ENCODE measurements at places on chromosomes 3 and 15.

DNA sequence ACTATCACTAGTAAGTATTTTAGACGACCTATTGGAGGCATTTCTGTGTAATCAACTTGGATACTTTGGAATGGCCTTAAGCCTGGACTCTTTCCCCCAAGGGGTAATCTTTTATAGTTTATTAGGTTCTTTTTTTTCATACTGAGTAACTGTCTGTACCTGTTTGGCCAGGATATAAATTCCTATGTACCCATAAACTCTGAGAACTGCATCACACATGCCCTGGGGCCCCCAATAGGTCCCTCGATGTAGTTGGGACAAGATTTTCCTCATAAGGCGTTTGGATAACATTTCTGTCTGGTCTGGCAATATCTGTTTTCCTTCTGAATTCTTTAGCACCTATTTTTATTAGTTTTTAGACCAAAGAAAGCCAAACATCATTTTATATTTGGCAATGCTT, 86.4 kb upstream of the WNT7A start:
- no peak for DNase-seq

DNA sequence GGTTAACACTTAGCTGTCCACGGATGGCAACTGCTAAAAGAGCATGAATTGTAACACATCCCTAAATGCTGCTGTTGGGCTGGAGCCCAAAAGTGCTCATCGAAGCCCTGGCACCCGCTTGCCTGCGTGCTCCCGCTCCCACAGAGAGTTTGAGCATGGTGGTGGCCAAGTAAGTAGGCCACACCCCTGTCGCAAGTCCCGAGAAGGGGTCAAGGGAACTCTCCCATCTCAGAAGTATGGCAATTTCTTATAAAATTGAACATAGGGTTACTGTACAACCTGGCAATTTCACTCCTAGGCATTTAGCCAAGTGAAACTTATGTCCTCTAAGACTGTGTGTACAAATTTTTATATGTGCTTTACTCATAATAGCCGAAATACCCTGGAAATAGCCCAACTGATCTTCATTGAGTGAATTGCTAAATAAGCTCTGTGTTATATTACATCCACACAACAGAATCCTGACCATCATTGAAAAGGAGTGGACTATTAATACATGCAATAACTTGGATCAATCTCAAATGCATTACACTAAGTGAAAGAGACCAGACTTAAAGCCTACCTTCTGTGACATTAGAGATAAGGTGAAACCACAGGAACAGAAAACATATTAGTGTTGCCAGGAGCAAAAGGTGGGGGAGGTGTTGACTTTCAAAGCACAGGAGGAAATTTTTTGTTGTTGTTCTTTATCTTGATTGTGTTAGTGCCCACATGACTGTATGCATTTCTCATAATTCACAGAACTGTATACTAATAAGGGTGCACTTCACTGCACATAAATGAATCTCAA, 1.5 kb upstream of the GCSAM start:
- no peak for DNase-seq

GRCh38 chr3:86954747-86955146, 36.2 kb downstream of the VGLL3 start:
- no peak for DNase-seq

DNA sequence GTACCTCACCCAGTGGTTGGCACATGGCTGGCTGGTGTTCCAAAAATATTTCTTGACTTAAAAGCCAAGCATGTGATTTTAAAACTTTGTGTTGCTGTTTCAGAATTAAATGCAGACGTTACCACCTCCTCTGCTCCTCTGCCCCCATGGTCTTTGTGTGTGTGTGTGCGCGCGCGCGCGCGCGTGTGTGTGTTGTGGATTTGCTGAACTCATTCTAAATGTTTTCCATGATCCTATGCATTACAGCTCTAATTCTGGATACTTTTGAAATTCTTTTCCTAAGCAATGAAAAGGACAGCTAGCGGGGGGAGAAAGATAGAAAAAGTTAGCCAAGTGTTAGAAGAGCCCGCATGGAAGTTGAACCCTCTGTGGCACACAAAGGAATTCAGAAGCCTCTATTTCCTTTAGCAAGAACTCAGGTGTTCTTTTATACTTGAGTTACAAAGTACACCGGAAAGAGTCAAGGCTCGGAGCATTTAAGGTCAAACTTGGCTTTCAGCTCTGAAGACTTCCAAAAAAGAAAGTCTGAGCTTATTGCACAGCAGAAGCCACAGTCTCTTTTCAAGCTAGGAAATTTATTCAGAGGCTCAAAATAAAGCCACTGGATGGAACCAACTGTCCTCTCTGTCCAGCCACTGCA, 350.5 kb upstream of the TBL1XR1 start:
- no peak for DNase-seq

GRCh38 chr3:196454935-196455334, 22.7 kb upstream of the UBXN7 start:
- DNase-seq, result no peak

GRCh38 chr15:40593165-40593564, 884 bp upstream of the KNL1 start:
- no peak for DNase-seq

DNA sequence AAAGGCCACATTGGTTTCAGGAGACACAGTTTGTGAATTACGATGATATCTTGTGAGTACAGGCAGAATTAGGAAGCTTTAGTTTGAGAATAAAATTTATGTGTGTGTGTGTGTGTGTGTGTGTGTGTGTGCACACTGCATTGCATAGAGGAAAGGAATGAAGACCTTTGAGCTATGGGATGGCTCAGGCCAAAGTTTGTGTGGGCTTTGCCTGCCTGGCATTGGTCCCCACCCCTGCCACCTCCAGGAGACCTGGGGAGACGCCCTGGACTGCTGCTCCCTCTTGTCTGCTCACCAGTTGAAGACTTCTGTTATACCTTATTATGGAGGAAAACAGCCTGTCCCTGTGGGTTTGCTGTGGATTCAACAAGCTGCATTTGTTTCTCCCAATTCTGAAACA, 37.2 kb downstream of the TIGIT start:
- no peak for DNase-seq

GRCh38 chr3:186746008-186746407, 28.8 kb downstream of the KNG1 start:
- DNase-seq, result peak; percentile 8

- no peak for DNase-seq
Measured at GRCh38 chr3:4642611-4643010, 149.5 kb downstream of the ITPR1 start.

DNA sequence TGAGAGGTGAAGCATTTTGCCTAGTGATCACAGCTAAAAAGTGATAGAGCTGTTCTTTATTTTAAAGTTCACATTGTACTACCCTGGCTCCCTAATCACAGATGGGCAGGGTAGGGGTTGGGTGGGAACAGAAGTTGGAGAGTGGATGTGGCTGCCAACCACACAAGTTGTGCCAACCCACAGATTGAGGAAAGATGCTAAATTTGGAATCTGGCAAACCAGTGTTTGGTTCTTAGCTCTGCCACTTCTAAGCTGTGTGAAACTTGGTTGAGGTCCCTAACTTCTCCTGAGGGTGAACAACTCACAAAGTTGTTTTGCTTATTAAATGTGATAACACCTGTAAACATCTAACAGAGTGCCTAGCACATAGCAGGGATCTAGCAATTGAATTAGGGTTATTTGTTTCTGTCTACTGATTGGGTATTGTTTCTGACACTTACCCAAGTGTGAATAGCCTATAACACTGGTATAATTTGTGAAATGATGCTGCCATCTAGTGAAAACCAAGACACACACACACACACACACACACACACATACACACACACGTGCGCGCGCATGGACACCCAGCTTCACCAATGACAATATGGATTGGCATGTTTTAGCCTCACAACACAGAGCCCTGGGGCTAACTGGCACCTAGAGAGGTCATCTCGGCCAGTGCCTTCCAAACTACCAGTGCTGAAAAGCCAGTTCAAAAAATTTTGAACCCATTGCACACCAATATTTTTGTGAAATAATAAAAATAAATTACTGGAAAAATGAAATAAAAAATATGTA, 25.3 kb downstream of the ADGRG7 start:
- DNase-seq, result no peak

DNA sequence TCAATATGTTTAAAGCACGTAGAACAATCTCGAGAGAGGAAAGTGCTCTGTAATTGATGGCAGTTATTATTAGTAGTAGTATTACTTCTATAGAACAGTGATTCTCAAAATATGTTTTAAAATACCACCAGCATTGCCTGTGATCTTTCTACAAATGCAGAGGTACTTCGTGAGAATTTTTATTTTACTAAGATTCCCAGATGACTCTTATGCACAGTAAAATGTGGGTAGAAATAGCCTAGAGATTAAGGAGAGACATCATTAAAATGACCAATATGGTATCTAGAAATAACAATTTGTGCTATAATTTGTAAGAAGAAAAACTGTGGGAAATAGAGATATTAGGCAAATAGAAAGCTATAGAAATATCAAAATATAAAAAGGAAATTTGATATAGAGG, 157.9 kb downstream of the SUCNR1 start:
- DNase-seq, result no peak

DNA sequence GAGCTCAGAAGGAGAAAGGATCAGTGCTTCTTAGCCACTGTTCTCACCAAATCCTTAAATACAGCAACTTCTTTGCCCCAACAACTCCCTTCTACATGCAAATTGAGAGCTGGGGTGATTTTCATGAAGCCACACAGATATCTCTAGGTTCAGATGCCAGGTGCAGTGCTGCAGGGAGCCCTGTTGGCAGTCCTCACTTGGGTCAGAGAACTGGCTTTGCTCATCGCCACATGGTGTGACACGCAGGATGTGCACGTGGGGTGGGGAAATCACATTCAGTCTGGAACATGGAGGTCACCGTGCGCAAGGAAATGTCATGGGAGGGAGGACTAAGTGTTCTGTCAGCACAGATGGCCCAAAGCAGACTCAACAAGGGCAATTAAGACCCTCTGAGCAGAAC, 103.8 kb downstream of the WDR76 start:
- DNase-seq, result no peak

GRCh38 chr3:101150504-101150903, 157.3 kb upstream of the ABI3BP start:
- no peak for DNase-seq

- no peak for DNase-seq
Measured at GRCh38 chr3:149585401-149585726, 72.5 kb downstream of the WWTR1 start.

DNA sequence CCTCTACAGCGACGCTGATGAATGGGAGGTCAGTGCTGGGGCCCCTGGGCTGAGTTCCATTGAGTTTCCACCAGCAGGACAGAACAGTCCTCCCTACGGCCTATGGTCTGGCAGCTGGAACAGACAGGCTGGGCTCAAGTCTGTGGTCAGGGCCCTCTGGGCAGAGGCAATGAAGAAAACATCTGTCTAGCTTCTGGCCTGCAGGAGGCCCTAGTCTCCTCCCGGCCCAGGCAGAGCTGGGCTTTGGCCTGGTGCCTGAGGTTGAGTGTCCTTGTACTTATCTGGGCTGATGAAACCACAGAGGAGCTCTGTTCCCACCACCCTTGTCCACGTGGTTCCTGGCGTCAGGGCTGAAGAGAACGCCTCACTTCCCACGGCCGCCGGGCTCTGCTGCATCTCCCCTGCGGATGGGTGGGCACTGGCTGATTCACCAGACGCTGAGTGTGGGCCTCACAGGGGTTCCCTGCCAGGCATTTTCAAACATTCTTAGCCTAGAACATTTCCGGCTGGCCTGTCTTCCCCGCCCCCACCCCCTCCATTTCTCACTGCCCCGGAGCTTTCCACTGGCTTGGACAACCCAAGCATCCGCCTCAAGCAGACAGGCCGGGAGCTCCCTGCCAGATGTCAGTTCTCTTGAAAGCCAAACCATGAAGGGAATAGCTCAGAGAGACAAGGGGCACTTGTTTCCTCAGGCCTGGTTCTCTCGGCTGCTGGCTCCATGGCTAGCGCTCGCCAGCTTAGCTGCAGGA, 20.3 kb downstream of the PPCDC start:
- peak; percentile 80 for DNase-seq

DNA sequence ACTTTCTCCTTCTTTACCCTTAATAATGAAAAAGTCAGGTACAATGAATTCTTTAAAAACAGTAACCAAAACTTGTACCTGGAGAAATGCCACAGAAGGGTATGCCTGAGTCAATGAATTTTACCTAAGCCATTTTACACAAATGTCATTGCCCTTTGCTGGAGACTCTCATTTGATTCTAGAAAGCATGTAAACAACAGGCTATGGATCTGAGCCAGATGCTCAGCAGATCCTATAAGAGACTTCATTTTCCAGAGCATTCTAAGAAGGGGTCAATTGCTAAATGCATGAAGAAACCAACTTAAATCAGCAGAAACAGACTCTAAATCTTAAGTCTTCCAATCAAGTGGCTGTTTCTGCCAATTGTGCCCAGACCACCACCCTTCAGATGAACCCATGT, 83.8 kb upstream of the GALNT15 start:
- no peak for DNase-seq

GRCh38 chr3:182959474-182960350, 20.6 kb downstream of the DCUN1D1 start:
- DNase-seq, result no peak

DNA sequence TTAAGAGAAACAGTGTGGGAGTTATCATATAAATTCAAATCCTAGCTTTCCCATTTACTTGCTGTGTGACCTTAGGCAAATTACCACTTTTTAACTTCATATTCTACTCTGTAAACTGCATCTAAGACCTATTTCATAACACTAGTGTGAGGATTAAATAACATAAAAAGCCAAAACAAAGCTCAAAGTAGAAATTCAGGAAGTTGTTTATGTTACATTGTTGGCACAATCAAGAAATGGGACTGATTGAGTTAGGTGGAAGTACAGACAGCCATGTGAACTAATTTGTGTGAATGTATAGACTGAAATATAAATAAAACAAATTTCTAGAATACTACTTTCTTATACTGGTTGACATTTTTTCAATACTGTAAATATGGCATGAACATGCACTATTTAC, 131.7 kb downstream of the STAG1 start:
- no peak for DNase-seq

GRCh38 chr3:16888785-16889607, 4.2 kb downstream of the PLCL2 start:
- no peak for DNase-seq

GRCh38 chr3:63202529-63202928, 75.6 kb upstream of the SYNPR start:
- no peak for DNase-seq

GRCh38 chr15:60795889-60796288, 316.9 kb upstream of the ICE2 start:
- no peak for DNase-seq

DNA sequence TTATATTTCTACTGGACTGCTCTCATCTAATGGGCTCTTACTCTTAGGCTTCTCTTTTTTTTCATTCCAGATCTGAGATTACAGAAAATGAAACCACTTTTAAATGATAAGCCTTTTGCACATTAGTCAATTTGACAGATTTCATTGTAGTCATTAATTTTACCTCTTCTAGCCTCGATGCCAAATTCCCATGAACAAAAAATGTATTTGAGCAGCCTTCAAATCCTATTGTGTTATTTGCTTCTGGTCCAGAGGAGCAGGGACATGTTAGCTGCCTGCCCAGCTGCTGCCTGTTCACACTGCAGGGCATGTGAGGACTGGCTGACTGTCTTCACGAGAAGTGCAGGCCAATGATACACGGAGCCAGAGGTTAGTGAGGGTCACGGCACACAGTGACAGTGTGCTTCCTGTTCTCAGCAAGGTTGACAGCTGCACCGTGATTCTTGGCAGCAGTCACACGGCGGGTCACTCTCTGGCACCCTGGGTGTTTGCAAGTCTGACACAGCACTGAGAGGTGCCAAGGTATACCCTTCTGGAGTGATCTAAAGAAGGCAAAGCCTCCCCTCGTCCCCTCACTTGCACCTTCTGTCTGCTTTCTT, 40.8 kb downstream of the KAT2B start:
- no peak for DNase-seq
